ENCODE measurements at places on chromosomes 12 and 14.

DNA sequence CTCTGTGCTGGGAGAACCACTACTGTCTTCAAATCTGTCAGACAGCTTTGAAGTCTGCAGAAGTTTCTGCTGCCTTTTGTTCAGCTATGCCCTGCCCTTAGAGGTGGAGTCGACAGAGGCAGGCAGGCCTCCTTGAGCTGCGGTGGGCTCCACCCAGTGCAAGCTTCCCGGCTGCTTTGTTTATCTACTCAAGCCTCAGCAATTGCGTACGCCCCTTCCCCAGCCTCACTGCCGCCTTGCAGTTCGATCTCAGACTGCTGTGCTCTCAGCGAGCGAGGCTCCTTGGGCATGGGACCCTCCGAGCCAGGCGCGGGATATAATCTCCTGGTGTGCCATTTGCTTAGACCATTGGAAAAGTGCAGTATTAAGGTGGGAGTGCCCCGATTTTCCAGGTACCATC lies 25.1 kb upstream of the KLRB1 start:
- DNase-seq = no peak

GRCh38 chr14:91754819-91755218 lies 22.9 kb upstream of the CATSPERB start:
- DNase-seq = no peak

DNA sequence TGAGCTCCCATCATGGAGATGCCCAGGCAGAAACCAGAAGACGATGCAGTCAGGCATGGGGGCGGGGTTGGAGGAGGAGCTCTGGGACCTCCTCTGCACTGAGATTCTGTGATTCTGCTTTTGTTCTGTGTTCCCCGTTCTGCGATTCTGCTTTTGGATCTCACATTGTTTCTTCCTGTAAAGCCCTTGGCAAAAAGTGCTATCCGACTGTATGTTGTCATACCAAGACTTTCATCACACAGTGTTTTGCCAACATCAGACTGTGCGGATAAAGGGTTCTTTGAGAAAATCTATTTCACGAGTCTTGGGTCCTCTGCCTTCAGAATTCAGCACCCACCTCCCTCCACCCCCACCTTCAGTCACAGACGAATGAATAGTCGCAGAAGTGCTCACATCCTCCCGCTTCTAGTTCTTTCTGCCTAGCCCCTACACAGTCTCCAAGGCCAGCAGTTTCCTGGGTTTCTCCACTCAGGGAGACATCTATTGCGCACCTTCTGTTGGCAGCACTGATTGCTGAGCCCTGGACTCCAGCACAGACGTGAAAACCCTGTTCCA lies 24.7 kb upstream of the PWP1 start:
- peak; percentile 71 for DNase-seq

GRCh38 chr14:73815849-73816248 lies 35.8 kb upstream of the PTGR2 start:
- no peak for DNase-seq

- no peak for DNase-seq
Measured at GRCh38 chr14:22271838-22272799, 316.9 kb downstream of the DAD1 start.

DNA sequence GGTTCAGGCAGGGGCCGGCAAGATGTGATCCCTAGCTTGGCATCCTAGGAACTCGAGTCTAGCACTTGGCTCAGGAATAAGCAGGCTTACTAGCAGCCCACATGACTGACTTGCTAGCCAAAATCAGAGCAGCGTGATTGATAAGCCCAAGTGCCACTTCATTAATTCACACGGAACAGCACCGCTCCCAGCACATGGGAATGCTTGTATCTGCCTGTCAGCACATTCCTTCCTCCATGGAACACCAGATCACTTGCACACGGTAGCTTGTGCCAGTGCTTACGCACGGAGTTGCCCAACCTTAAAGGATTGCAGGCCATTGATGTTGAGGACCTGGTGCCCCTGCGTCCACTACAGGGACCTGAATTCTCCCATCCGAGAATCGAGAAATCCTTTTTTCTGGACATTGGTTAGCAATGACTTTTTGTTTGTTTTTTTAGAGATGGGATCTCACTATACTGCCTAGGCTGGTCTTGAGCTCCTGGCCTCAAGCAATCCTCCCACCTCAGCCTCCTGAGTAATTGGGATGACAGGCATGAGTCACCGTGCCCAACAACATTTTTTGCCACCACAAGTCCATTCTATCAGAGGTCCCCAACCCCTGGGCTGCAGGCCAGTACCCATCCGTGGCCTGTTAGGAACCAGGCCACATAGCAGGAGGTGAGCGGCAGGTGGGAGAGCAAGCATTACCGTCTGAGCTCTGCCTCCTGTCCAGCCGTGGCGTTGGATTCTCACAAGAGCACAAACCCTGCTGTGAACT lies 30.6 kb upstream of the TSPAN9 start:
- no peak for DNase-seq

- DNase-seq = no peak
Measured at GRCh38 chr12:63068857-63069442, 82.1 kb downstream of the AVPR1A start.

DNA sequence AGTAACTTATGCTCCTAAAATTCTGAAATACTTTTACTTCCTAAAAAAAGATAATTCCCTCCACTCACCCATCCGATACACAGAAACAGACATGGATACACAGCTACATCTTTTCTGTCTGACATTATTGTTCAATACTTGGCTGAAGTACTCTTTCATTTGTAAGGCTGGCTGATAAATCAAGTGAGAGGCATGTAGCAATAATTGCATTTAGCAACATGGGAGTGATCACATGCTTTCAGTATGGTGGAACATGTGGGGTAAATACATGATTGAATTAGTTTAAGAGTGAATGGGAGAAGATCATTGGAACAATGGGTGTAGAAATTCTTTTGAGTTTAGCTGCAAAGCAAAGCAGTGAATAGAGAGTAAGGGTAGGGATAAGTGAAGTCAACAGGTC lies 25.6 kb downstream of the PTPRQ start:
- DNase-seq = no peak

DNA sequence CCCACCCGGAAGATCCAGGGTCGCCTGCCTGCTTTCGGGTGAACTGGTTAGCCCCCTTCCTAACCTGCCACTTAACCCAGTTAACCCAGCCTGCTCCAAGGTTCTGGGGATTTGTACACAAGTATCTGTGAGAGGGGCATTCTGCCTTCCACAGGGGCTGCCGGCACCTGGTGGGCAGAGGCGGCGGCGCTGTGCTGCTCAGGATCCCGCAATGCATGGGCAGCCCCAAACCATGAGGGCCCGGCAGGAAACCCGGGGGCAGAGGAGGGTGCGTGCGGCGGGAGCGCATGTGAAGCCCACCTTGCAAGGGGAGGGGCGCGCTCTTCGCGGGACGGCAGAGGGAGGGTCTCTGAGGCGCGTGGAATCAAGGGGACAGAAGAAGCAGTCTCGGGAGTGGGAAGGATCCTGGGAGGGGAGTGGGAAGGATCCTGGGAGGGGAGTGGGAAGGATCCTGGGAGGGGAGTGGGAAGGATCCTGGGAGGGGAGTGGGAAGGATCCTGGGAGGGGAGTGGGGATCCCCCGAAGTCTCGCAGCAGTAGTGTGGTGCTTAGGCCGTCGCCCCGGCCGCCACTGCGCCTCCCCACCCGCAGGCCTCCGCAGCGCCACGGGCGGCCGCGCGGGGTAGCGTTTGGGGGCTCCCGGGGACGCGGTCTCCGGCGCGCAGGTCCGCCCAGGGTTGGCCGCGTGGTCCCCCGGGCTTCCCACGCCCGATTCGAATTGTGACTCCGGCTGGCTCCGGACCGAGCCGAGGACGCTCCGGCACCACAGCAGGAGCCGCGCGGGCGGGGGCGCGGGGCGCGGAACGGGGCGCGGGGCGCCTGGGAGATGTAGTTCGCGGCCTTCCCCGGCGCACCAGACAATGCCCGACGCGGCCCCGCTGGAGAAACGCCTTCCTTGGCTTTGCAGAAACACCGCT lies 4.9 kb upstream of the MTA1 start:
- peak; percentile 57 for DNase-seq

GRCh38 chr12:72031066-72031465 lies 92.4 kb downstream of the TPH2 start:
- no peak for DNase-seq

- no peak for DNase-seq
Measured at GRCh38 chr14:91009501-91010152, 50.8 kb downstream of the RPS6KA5 start.

DNA sequence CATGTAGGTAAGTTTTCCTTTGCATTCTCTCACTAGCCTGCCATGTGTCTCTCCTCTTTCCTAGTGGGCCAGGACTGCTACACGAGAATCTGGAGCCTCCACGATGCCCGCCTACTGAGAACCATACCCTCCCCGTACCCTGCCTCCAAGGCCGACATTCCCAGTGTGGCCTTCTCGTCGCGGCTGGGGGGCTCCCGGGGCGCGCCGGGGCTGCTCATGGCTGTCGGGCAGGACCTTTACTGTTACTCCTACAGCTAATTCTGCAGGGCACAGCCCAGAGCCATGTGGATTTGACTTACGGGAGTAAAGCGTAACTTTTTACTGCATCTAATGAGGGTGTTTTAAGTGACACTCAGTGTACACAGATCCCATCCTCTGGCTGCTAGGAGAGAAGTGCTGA lies 32.3 kb downstream of the DCAF4 start:
- DNase-seq = no peak

DNA sequence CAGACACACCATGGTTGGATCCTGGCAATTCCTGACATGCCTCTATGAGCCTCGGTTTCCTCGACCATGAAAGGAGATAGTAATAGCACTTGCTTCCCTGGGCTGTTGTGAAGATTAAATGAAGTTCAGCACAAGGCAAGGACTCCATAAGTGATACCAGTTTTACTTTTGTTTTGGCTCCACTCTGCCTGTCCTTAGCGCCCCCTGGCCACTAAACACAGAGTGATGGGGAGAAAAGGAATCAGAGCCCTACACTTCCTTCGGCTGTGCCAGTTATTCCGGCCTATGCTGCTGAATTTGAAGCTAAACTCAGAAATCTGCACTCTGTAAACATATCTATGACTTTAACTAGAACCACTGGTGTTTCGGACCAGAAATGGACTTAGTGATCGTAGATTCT lies 173.8 kb downstream of the C12orf75 start:
- DNase-seq = peak; percentile 45

GRCh38 chr14:88005050-88005481 lies at the start of gene GPR65:
GPR65 (plus strand) TSS chr14:88005135; CDS start chr14:88010848, 5,713 bp downstream.
- no peak for DNase-seq

GRCh38 chr12:3003357-3003992 lies 44.3 kb downstream of the TEAD4 start:
- DNase-seq = peak; percentile 66

GRCh38 chr12:12924169-12924568 lies 27.8 kb downstream of the GPRC5D start:
- no peak for DNase-seq

GRCh38 chr12:67501362-67501761 lies 147.2 kb upstream of the DYRK2 start:
- no peak for DNase-seq

DNA sequence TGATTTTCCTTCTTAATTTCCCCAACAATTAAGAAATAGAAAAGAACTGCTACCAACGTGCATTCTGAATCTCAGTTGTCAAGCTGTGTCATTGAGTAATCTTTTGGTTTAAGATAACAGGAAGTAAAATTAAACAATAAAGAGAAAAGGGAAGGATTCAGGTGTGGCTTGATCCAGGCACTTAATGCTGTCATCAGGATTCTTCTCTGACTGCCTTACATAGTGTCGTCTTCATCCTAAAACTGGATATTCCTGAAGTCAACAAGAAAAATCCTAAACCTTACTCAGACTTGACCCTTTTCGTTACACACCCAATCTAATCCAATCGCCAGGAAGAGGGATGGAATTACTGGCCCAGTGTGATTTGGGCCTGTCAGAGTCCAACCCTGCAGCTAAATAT lies 443.8 kb downstream of the MED13L start:
- no peak for DNase-seq

GRCh38 chr12:66176105-66176900 lies 6.5 kb upstream of the TMBIM4 start:
- no peak for DNase-seq

- peak; percentile 63 for DNase-seq
Measured at GRCh38 chr14:54219261-54220070, 177.3 kb upstream of the CDKN3 start.

DNA sequence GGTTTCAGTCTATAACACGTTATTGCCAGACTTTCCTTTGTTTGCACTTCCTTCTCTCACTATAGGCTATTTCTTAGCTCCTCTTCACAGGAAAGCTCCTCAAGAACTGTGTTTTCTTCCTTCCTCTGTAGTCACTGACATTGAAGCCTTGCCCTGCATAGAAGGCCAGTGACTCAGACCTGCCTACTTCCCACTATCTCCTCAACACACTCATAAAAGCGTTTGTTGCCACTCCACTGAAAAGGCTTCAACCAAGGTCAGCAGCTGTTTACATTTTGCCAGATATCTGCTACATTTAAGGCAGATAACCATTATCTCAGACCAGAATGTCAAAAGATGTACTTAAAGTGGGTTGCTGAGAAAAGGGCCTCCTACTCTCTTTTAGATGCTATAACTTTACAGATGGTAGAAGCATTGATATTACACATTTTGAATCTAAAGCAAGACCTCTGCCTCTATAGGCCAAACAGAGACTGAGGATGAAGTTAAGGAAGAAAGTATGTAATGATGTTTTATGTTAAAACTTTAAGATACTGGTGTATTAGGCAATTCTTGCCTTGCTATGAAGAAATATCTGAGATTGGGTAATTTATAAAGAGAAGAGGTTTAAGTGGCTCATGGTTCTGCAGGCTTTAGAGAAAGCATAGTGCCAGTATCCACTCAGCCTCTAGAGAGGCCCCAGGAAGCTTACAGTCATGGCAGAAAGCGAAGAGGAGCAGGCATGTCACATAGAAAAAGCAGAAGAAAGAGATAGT lies 233.3 kb upstream of the FLRT2 start:
- DNase-seq = no peak

DNA sequence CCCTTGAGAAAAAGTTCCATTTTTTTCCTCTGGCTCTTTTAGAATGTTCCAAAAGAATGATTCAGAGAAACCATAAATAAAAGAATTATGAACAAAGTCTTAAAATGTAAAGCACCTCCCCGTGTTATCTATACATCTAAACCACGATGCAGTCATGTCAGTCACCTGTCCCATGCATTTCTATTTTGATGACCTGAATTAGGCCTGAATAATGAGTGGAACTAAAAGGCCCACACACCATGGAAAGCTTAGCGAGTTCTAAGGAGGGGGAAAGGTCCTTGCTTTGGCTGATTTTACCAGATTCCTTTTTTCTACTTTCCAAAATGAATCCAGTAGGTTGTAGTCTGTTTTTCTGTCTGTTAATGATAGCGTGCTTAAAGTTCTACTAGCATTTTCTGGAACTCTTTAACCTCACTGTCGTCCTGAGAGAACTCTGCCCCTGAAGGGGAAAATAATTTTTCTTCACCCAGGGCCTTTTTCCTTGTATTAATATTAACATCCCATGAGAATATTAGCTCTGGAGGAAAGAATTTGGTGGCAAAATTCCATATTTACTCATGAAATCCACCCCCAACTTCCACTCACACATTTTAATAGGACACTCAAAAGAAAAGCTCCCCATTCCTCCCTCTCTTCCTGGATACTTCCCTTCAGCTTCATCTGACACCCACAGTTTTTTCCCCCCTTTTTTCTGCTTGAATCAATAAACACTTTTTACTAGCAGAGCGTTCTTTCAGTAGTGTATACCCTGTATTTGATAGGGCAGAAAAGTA lies 266.3 kb upstream of the DIO2 start:
- no peak for DNase-seq

Data from H9 (cell line).